ENCODE measurements at places on chromosomes 16 and 17.

DNA sequence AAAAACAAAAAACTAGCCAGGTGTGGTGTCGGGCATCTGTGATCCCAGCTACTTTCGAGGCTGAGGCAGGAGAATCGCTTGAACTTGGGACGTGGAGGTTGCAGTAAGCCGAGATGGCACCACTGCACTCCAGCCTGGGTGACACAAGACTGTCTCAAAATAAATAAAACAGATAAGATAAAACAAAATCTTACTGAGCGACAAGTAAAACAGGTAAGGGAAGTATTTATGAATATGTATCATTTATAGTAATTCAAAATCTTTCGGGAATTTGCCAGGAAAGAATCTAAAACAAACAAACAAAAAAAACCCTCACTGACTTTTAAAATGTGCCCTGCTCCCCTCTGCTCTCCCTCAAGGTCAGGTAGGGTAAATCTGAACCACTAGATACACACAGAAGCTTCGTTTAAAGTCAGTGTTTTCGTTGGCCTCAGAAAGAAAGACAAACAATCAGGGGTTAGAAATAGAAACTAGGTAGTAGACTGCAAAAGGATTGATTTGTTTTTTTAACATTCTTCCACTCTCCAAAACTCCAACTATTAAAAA, 2.1 kb downstream of the PRPSAP1 start:
- no peak for DNase-seq

DNA sequence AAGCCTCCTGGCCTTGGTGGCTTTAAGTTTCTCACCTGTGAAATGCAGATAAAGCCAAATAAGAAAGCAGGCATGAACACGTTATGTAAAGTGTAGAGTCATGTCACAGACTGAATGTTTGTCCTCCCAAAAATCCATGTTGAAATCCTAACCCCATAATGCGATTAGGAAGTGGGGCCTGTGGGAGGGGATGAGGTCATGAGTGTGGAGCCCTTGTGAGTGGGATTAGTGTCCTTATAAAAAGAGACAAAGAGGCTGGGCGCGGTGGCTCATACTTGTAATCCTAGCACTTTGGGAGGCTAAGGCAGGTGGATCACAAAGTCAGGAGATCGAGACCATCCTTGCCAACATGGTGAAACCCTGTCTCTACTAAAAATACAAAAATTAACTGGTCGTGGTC, 19.5 kb upstream of the C16orf78 start:
- DNase-seq, result no peak

- no peak for DNase-seq
These were observed 263.5 kb upstream of the AXIN2 start for GRCh38 chr17:65824901-65825300.

DNA sequence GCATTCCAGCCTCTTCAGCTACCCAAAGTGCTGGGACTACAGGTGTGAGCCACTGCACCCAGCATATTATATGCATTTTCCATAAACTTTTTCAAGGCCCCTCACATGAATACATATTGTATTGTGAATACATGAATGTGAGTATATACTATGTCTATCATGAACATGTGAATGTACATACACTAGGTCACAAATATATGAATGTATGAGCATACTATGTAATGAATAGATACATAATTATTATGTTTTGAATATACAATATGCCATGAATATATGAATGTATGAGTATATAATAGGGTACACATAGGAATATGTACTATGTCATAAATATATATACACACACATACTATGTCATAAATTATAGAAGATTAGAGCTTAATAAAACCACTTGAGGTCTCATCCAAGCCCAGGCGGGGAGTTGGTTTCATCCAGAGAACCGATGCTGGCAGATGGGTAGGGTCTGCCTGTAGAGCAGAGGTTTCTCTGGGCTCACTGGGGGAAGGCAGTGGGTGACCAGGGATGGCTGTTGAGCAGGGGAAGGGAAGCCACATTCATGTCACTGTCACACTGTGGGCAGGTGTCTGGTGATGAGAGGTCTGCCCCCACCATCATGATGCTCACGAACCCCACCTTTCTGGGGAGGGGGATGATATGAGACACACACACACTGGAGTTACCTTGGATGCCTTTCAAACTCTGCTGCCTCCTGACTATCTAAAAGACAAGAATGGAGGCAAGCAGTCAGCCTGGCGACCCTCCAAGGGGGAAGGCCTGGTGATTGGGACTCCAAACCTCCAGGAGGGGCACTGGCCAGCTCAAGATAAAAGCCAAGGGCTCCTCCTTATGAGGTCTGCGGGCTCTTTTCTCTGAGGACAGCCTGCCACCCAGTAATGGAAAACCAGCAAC, 7.3 kb downstream of the C16orf95 start:
- DNase-seq, result no peak

- DNase-seq, result no peak
These were observed 3.7 kb downstream of the FTO start for GRCh38 chr16:53707671-53708070.

GRCh38 chr16:23842137-23842600, 6.4 kb downstream of the PRKCB start:
- DNase-seq, result no peak

GRCh38 chr17:61337290-61337689, 62.4 kb upstream of the TBX2 start:
- no peak for DNase-seq

Data from H54 (cell line).